ENCODE measurements at places on chromosomes 3 and 15.

DNA sequence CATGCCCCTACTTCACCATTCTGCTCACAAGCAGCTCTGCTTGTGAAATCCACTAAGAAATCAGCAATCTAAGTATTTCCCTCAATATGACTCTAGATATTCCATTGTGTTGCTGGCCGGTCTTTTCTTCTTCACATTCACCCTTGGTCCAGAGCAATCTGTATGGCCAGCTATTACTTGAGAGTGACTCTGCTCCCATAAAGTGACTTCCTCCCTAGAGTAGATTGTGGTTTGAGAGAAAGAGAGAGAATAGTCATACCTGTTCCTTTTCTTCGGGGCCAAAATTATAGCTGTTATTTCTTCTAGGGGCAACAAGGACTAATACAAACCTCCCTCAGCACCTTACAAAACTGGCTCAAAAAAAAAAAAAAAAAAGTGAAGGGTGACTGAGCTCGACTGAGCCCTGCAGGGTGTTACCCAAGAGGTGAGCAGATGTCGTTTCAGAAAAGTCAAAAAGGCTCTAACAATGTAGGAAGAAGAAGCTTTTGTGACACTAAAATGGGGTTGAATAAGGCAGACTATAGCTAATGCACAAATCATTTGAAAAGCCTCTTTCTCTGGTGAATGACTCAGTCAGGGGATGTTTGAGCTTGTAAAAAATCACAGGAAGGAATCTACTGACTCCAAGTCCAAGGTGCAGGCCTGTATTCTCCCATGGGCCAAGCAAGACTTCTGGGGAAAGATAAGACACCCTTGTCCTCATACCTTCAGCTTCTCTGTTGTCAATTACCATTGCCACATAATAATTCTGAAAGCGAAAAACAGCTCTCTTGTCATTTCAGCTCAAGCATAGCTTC lies 161.0 kb upstream of the SLC24A5 start:
- DNase-seq, result no peak

- no peak for DNase-seq
These were observed 54.5 kb downstream of the KIF9 start for GRCh38 chr3:47228088-47228487.

GRCh38 chr15:22960556-22960955 lies 19.6 kb downstream of the CYFIP1 start:
- DNase-seq, result no peak

- no peak for DNase-seq
These were observed 41.9 kb downstream of the ABHD2 start for GRCh38 chr15:89130201-89130600.

DNA sequence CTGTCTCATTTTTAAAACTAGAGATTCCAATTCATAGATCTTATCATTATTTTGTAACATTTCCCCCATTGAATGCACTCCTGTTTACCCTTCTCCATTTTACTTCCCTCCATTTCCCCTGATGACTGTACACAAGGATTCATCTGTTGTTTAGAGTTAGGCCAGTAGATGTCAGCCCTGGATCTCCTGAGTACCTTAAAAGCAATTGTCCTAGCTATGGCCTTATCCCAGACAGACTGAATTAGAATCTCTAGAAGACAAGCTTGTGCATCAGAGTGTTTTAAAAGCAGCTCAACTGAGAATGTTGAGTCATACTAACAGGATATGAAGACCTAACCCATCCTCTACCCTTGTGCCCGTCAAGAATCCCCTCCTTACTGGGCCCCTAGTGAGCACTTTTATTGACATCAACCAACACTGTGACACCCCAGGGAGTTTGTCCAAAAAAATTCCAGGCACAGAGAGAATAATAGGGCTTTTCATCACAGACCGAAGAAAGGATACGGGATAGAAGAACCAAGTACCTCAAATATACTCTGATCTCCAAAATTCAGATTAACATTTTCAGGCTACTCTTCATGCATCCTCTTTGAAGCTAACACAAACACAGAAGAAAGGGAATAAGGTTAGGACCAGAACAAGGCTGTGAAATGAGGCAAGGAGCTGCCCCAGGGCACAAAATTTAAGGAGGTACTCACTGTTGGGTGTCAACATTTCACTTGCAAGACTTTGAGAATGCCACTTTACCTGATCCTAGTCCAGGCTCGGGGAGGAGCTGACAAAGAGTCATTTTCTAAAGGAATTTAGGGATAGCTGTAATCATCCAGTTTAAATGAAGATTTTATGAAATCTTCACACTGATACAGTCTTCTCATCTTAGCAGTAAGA lies 17.1 kb downstream of the ZBED2 start:
- DNase-seq, result no peak

Data from right forelimb (tissue), 1 donor.